Left forelimb (tissue), 1 donor: ENCODE measurements at places on chromosomes 12 and 14.

DNA sequence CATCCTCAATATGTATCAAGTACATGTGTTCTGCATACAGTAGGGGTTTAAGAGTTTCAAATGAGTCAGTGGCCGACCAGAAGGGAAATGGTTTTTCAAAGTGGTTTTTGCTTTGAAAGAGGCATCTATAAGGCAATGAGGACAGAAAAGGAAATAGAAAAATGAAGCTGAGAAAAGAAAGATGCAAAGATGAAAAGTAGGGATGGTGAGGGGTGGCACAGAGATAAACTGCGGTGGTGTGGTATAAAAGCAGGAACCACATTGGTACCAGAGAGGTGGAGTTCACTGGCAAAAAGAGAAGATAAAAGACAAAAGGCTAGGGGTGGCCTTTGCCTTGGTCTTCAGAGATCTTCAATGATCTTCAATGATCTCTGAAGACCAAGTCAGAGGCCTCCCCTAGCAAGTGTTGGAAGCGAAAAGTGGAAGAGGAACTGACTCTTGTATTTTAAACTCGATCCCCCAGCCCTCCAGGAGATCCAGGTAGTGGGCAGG, 144.0 kb upstream of the KRR1 start:
- no peak for DNase-seq

DNA sequence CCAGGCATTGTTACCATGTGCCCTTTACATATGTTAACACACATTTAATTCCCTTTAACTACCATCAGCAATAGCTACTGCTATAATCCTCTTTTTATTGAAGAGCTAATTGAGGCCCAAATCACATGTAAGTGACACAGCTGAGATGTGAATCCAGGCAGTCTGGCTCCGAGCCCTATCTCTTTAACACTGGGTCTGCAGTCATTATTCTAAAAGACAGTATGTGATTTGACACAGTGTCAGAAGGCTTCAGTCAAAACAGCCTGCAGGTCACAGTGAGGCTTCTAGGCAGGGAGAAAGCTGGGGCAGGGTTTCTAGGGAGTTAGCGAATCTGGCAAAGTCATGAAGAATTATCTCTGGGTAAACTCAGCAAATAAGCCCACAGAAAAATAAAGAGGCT, 148.2 kb downstream of the KIF21A start:
- no peak for DNase-seq

- no peak for DNase-seq
These were observed 99.6 kb downstream of the SLC25A47 start for GRCh38 chr14:100422556-100423316.

DNA sequence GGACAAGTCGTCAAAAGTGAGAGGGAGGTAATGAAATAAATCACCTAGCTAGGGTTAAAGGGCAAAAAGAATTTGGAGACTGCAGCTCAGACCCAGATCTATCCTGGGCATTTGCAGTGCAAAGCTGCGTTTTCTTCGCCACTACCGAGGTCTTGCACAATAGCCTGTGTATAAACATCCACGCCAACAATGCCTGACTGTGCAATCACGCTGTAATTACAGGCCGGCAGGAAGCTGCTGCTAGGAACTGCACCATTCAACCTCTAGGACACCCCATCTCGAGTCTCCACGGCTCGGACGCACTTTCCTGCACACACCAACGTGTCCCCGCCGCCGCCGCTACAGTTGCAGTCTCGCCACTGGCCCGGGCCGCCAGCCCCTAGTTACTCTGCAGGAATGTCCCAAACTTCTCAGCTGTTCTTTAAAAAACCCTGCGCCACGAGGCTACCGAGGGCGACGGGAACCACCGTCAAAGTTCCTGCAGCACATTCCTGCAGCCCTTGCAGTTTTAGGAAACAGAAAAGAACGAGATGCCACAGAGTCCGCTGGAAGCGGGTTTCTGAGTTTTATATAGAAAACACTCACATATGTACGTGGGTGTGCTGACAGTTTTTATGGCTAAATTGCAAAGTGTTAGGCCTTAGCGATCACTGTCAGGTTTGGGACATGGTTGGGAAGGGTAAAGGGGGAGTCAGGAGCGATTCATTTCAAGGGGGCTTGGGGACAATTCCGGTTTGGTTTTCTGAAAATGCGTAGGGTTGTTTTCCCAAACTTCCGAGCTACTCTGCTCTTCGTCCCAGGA, 65.6 kb upstream of the PTGR2 start:
- DNase-seq, result no peak

DNA sequence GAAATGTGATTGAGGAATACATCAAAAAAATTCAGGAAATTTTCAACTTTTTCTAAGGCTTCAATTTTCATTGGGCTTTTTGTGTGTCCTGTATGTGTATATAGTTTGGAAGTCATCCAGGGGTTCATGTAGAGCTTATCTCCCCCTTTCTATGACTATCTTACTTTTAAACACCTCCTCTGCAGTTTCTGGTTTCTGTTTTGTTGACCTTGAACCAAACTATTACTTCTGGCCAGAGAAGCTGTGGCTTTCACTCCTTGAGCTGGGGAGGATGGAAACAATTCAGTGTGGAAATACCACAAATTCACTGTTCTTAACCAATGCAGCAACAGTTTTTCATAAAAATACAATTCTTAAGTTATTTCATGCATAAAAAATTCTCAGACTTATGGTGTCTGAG, 613.2 kb upstream of the SEL1L start:
- no peak for DNase-seq

DNA sequence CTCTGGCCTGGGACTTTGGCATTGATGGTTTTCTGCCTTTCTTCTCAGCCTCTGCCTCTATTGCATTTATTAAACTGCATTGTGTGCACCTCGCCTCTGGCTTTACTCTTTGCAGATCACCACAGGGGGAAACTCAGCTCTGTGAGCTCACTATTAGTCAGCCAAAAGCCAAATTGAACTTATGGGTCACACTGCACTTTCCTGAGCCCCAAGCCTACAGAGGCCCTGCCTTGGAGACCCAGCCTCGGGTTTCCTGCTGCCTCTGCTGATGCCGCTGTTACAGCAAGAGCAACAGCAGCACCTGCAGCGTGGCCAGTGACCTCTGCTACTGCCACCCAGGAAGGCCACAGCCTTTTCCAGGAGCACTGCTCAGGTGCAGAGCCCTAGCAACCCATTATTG, 122.5 kb downstream of the DAD1 start:
- no peak for DNase-seq

DNA sequence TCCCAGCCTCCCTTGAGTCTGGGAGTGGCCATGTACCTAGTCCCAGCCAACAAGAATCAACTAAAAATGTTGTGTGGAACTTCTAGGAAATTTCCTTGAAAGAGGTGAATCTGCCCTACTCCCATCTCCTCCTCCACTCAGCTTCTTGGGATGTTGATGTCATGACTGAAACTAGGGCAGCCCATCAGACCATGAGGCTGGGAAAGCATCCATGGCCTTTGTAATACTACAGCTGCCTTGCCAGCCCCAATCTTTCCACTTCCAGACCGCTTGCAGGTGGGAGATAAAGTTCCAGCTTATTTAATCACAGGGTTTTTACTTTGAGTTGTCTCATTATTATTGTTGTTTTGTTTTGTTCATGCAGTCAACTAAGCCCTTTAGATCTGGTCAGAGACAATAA, 170.3 kb upstream of the LMNTD1 start:
- no peak for DNase-seq

- DNase-seq, result no peak
These were observed 170.8 kb downstream of the SNAPC1 start for GRCh38 chr14:61932974-61933373.

GRCh38 chr12:117890137-117890536, 78.7 kb downstream of the KSR2 start:
- DNase-seq, result no peak

GRCh38 chr12:93192878-93193277, 184.8 kb upstream of the NUDT4 start:
- DNase-seq, result no peak

GRCh38 chr14:73472185-73473114, 14.1 kb upstream of the NUMB start:
- no peak for DNase-seq

DNA sequence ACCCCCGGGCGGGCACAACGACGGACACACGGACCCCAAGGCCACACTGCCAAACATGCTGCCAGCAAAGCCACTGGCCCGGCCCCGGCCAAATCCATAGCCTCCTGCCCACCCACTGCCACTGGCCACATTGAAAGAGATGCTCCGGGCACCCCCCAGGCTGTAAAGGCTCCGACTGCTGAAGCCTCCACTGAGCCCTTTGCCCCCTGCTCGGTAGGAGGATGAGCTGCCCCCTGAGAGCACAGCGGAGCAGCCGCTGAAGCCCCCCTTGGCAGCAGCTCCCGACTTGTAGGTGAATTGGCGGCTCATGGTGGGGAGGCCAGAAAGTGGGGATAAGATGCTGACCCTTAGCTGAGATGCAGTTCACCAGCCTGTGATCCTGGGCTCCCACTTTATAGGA, at the start of gene KRT73:
KRT73 (minus strand) TSS at position 344 of the 400 bp plus-strand sequence; CDS start at position 309, 35 bp downstream.
- DNase-seq, result no peak

DNA sequence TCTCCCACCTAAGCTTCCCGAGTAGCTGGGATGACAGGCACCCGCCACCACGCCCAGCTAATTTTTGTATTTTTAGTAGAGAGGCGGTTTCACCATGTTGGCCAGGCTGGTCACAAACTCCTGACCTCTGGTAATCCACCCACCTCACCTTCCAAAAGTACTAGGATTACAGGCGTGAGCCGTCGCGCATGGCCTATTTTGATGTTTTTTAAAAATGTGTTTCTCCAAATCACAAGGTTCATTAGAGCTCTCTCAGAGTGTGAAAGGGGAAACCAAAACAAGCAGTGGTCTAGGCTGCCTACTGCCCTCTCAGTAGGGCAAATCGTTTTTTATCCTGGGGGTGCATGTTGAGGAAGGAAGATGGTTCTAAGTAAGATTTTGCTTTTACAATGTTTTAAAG, 211.5 kb downstream of the PIK3C2G start:
- DNase-seq, result no peak

- no peak for DNase-seq
These were observed 214.9 kb downstream of the KTN1 start for GRCh38 chr14:55794655-55795595.

DNA sequence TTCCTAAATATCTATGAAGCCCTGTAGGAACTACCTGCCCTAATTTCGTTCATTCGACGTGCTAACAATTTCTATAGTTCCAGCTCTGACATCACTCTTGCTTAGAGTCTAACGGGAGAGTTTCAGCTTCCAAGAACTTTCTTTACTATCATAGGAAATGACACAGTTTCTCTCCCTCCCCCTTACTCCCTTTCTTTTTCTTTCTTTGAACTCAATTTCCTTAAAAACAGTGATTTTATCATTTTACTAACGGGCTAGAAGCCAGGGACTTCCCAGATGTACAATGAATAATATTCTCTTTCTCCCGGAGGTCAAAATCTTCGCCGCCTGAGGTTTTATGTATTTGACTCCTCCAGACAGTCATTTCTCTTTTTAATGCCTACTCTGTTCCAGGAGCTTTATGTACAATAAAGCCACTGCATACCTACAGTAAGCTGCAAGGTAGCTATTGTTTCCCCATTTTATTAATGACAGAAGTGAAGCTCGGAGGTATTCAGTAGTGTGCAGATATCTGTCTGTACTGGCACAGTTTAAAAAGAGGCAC, 15.7 kb downstream of the SMCO2 start:
- no peak for DNase-seq

GRCh38 chr12:28172434-28173030, 17.7 kb upstream of the CCDC91 start:
- DNase-seq, result no peak

DNA sequence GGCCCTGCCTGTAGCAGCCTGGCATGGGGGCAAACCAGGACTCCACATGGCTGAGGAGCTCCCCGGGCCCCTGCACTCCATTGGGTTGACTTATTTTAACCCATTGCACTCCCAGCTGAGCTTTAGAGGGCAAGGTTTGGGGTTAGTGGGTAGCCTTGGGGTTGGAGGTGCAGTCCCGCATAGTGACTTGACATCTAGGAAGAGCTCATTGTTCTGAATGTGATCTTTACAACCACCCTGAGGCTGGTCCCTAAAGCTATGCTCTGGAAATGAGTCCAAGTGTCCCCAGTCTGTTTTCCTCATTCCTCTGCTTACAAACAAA, 36.4 kb downstream of the NFKBIA start:
- DNase-seq, result no peak

GRCh38 chr12:62801796-62802195, 133.2 kb downstream of the PPM1H start:
- no peak for DNase-seq

DNA sequence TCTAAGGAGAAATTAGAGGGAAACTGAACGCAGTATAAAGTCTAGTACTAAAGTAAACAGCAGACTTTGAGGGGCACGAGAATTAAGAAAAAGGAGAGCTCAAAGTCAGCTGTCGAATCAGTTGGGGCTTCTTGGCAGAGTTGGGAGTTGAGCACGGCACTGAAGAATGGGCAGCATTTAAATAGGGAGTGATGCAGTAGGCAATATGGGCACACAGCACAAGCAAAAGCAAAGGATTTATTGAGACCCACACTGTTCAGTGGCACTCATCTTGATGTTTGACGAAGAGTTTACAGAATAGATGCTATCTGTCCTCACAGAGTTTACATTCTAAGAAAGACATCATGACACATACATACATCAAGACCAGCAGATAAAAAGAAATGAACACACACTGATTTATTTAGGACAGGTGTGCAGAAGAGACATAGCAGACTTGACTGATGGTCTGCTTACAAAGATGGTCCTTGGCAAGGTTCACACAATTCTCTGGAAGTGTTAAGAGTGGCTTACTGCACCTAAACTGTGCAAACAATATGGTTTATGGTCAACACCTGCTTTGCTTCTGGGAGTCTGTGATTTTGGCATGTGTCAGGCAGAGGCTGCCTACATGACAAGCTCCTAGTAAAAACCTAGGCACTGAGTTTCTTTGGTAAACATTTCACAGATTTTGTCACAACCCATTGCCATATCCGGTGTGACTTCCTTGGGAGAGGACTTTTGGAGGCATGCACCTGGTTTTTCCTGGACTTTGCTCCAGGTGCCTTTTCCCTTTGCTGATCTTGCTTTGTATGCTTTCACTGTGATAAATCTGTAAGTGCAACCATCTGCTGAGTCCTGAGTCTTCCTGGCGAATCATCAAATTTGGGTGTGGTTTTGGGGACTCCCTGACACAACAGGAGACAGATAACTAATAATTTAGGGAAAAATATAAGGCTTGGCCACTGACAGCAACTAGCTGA, 26.3 kb downstream of the ALKBH1 start:
- no peak for DNase-seq

- DNase-seq, result peak; percentile 31
These were observed 72.9 kb downstream of the TESC start for GRCh38 chr12:117026343-117026742.

GRCh38 chr14:103333754-103334643, at the start of gene EIF5:
EIF5 (plus strand) TSS chr14:103334237; CDS start chr14:103335861, 1,624 bp downstream.
- peak; percentile 100 for DNase-seq

DNA sequence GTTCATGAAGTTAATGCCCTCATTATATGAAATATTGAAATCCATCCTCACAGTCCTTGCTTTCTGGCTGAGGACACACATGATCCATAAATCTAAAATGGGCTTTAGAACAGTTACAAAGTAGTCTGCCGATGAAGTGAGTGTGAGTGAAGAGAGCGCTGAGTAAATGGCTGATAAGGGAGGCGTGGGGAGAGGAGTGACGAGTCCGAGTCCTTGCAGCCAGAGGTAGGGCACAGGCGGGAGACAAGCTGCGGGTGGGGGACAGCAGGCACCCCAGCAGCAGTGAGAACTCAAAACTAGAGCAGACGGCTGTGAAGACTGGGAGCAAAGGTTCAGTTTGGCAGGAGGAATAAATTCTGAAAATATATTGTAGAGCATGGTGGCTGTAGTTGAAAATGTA, 140.1 kb upstream of the ATP2B1 start:
- DNase-seq, result no peak

GRCh38 chr14:101175731-101176534, 272.4 kb upstream of the RTL1 start:
- peak; percentile 41 for DNase-seq

GRCh38 chr12:124392271-124392666, 97.4 kb downstream of the RFLNA start:
- no peak for DNase-seq
